Occipital lobe (tissue), 3 donors: ENCODE measurements at places on chromosomes 6 and 20. TPM values are rescaled to one million over a fixed set of nuclear protein-coding genes. Genes with fewer than 3 reads are reported as not detected.

GRCh38 chr6:138105880-138106664 lies 1.1 kb downstream of the PERP start:
- DNase-seq: no peak

DNA sequence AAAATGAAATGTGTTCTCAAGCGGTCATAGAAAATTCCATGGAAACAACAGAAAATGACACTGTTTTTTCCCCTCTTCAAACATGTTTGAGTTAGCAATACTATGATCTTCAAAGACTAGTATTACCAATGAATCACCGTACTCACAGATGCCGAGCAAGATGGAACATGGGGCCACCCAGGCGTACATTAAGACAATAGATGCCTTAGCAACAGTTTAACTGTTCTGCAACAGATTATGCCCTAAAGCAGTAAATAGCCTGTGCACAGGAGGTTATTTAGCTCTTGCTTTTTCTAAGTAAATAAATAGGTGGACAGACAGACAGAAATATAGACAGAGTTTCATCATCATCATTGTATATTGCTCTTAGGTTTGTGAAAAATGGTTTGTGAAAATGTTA lies 284.0 kb upstream of the DEFB112 start:
- DNase-seq: no peak

TGM2 gene
- 3.7 TPM for total RNA-seq

- no peak for DNase-seq
Observed at GRCh38 chr6:168002804-168003203, 5.3 kb downstream of the KIF25 start.

GRCh38 chr20:3245156-3245555 lies 6.2 kb upstream of the SLC4A11 start:
- no peak for DNase-seq

DNA sequence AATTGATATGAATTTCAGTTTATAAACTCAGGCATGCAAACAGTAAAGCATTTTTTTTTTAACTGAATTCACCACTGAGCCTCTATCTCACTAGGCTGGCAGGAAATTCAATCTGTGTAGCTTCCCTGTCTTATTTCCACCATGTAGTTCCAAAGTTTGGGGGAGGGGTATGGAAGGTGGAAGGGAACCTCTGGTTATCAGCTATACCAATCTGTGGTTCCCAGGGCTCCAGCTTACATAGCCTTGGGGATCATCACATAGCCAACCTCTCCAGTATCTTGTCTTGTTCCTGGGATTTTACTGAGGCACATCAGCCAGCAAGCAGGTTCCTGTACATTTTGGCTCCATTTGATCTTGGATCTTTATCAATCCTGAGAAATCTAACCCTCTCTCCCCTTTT lies 15.6 kb downstream of the RAD21L1 start:
- no peak for DNase-seq

DNA sequence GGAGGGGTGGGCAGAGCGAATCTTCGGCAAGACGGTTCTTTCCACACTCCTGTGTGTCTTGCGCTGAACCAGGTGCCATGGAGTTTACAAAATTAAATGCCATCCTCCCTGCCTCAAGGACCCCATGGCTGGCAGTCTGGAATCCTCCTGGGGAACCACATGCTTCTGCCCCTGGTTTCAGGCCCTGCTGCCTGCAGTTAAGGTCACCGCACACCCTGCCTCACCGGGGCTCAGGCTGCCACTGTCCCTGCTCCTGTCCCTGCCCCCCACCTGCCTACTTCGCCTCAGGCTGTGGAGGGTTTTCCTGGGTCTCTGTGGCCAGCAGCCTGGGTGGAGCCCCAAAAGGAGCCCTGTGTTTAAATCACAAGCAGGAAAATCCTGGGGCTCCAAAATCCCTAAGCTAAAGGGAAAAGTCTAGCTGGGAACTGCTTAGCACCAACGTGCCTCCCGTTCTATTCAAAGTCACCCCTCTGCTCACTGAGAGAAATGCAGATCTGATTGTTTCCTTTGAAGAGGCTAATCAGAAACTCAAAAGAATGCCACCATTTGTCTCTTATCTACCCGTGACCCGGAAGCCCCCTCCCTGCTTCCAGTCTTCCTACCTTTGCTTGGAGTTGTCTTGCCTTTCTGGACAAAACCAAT lies 10.6 kb upstream of the TTLL2 start:
- no peak for DNase-seq

GRCh38 chr6:129577691-129578090 lies 132.3 kb downstream of the ARHGAP18 start:
- DNase-seq: no peak

SPATA25 gene
- total RNA-seq: 1.7 TPM

GJA10 gene
- total RNA-seq: not detected

DNA sequence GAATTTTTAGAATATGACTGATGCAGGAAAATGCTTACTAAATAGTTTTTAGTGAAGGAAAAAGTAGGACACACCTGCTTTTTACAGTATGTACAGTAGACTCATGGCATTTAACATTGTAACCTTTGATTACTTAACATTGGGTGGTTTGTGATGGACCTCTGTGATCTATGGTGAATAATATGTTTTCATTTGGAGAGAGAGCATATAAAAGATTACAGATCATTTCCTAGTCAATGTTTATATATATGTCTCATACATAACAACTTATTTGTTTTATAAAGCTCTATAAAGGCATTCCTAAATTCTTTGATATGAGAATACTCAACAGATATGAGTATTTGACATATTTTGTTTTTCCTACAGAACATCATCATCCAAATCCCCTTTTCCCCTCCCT lies 129.3 kb upstream of the PDE7B start:
- no peak for DNase-seq

FLRT3 gene
- total RNA-seq: 27.5 TPM

DNA sequence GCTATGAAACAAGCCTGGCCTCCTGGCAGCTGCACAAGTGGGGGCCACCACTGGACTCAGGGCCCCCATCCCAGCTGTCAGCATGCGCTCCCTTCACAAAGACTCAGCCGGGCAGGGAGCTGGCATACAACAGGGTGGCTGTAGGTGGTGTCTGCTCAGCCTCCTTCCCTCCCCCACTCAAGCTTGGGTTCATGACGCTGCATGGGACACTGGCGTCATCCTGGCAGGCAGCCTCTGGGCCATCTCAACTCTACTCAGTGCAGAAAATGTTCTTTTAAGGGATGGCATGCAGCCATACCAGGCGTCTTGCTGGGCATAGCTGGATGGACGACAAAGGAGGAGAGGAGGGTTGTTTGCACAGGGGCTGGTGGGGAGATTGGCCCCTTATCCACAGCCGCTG lies 30.5 kb downstream of the SAYSD1 start:
- no peak for DNase-seq

GRCh38 chr20:32970973-32971300 lies 33.3 kb downstream of the SUN5 start:
- DNase-seq: no peak

GRCh38 chr20:9300534-9300933 lies 213.9 kb upstream of the LAMP5 start:
- no peak for DNase-seq

DNA sequence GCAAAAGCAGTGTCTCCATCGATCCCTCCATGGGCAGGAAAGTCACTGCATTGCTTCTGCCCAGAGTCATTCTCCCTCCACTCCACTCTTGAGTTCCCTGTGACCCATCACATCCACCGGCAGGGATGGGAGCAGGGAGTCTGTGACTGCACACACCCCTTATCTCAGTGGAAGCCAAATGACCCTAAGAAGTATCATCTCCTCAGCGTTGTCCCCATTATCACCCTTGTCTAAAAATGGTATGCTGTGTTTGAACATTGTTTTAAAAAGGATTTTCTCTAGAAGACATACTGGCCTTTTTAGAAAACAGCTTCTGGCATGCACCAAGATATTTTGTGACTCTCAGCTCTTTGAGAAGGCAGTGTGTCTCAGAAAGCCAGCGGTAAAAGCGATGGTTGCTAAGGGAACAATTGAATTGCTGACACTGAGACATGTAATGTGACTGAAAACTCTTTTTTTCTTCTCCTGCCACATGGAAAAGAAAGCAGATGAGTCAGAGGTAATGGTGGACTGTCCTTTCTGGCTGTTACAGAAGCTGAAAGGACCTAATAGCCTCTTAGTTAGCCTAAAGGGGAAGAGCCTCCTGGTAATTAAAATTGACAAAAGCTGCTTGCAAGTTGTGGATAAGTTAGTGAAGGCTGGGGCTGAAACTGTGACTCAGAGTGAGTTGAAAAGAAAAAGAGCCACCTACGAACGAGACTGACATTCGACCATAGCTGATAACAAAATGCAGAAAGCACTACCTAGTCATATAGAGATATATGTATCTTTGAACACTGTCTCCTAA lies 120.5 kb downstream of the MAP3K7 start:
- no peak for DNase-seq

GRCh38 chr20:59221707-59222252 lies 58.2 kb downstream of the ZNF831 start:
- DNase-seq: no peak

GRCh38 chr6:81772741-81773140 lies 20.3 kb upstream of the TENT5A start:
- no peak for DNase-seq

SEL1L2 gene
- 0.62 TPM for total RNA-seq

GRCh38 chr6:111597291-111598086 lies 8.2 kb downstream of the TRAF3IP2 start:
- no peak for DNase-seq
